ENCODE measurements at places on chromosomes 7 and 10. TPM values are rescaled to one million over a fixed set of nuclear protein-coding genes. Genes with fewer than 3 reads are reported as not detected.

FKBP6 gene
- total RNA-seq = 0.13 TPM

TBC1D12 gene
- 13.1 TPM for total RNA-seq

AFAP1L2 gene
- total RNA-seq = 24.0 TPM

TBXAS1 gene
- total RNA-seq = 33.6 TPM

CDK14 gene
- total RNA-seq = 33.9 TPM

DDIT4 gene
- 292 TPM for total RNA-seq

PRKG1 gene
- total RNA-seq = 14.8 TPM

PIK3CG gene
- 8.6 TPM for total RNA-seq

WDFY4 gene
- 13.3 TPM for total RNA-seq

MLXIPL gene
- 26.2 TPM for total RNA-seq

AKR1C1 gene
- total RNA-seq = 61.7 TPM

STEAP1B gene
- total RNA-seq = 0.79 TPM

ATOH7 gene
- total RNA-seq = 0.16 TPM

DNA sequence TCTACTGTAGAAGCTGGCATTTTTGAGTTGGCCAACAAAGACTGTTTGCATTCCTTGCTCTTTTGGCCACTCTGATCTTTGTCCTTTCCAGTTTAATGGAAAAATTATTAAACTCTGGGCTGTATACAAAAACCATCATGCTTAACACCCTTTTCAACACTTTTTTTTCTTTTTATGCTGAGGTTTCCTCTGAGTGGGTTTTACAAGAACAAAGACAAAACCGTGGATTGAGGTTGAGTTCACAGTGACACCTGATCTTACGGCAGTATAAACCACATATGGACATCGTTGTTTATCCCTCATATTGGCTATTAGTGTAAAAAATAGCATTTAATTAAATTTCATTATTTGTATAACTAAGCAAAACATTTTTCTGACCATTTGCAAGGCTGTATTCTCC lies 21.8 kb downstream of the MGAM start:
- H3K36me3 ChIP-seq = peaks cover 11% of the 10 kb centered on the region
- DNase-seq = no peak
- no peak overlapping the region for H3K27ac ChIP-seq
- H3K4me3 ChIP-seq = no peak overlapping the region

GRCh38 chr7:101170617-101171441 lies 5.5 kb upstream of the VGF start:
- no peaks in the 10 kb centered on the region for H3K4me1 ChIP-seq
- H3K4me3 ChIP-seq = no peak overlapping the region
- no peak for DNase-seq

- no peak overlapping the region for H3K27ac ChIP-seq
- H3K4me3 ChIP-seq = no peak overlapping the region
- DNase-seq = no peak
- no peaks in the 10 kb centered on the region for H3K4me1 ChIP-seq
Measured at GRCh38 chr7:139043823-139044812, 8.3 kb upstream of the ZC3HAV1L start.

GRCh38 chr7:13737563-13737962 lies 251.9 kb downstream of the ETV1 start:
- no peak for DNase-seq
- H3K27ac ChIP-seq = no peak overlapping the region
- no peak overlapping the region for H3K4me3 ChIP-seq
- H3K4me1 ChIP-seq = no peaks in the 10 kb centered on the region
- H3K36me3 ChIP-seq = no peaks in the 10 kb centered on the region

DNA sequence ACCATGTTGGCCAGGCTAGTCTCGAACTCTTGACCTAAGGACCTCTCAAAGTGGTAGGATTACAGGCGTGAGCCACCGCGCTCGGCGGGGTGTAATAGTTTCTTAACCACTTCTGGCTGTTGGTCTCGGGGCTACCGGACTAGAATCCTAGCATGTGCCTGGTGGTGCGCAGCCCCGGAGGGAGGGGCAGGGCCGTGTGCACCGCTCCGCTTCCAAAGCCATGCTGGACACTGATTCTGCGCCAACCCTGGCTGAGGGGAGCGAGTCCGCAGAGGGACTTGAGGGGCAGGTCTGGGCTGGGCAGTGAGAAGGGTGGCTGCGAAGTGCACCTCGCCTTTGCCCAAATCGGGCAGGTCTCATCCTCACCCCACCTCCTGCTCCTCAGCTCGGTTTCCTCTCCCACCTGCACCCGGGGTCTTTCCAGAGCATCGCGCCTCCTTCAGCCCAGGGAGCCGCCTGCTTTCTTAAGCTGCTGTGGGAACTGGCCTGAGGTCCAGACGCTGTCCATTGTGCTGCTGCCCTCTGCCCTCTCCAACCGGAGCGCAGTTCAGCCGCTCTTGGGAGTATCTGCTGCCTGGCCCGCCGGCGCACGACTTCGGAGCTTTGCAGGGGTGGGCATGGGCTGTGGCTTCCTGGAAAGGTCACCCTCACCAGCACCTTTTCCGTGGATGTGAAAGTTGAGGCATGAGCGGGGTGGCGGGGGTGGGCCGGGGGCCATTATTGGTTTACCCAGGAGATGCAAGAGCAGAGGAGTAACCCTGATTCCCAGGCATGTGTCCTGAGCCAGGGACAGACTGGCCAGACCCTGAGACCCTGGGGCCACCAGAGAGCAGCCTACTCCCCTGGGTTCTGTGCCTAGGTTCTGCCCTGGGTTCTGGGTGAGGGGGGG lies 422.6 kb upstream of the NUPR2 start:
- H3K4me1 ChIP-seq = no peaks in the 10 kb centered on the region
- H3K4me3 ChIP-seq = no peak overlapping the region
- no peaks in the 10 kb centered on the region for H3K27me3 ChIP-seq
- DNase-seq = no peak
- no peaks in the 10 kb centered on the region for H3K36me3 ChIP-seq

- no peak overlapping the region for H3K27ac ChIP-seq
- no peaks in the 10 kb centered on the region for H3K36me3 ChIP-seq
- H3K27me3 ChIP-seq = no peaks in the 10 kb centered on the region
- H3K4me3 ChIP-seq = no peak overlapping the region
- DNase-seq = no peak
- no peaks in the 10 kb centered on the region for H3K4me1 ChIP-seq
Measured at GRCh38 chr10:125773687-125774543, 1.7 kb downstream of the MMP21 start.

DNA sequence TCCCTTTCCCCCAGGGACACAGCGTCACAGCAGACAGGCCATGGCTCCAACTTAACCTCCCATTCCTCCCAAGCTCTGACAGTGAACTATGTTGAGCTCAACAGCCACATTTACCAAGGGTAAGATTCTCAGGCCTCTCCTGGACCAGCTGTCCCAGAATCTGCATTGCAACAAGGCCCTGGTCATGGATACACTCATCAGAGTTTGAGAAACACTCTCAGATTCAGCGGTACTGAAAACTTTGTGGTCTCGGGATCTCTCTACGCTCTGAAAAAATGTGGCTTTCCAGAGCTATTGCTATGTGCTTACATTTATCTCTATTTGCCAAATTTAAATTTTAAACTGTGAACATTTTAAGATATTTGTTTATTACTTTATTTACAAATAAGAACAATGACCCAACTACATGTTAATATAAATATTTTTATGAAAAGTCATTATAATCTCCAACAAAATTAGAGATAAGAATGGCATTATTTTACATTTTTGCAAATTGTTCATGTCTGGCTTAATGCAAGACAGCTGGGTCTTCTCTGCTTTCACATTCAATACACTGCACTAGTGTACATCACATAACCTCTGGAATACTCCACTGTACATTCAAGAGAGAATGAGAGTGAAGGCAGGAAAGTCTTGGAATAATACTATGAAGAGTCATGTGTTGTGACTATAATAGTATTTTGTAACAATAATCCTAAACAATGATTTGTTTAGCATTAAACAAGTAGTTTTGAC lies 190.9 kb upstream of the PITRM1 start:
- H3K4me3 ChIP-seq = no peak overlapping the region
- no peak overlapping the region for H3K27ac ChIP-seq
- no peaks in the 10 kb centered on the region for H3K27me3 ChIP-seq
- H3K4me1 ChIP-seq = no peaks in the 10 kb centered on the region
- peak; percentile 54 for DNase-seq

DNA sequence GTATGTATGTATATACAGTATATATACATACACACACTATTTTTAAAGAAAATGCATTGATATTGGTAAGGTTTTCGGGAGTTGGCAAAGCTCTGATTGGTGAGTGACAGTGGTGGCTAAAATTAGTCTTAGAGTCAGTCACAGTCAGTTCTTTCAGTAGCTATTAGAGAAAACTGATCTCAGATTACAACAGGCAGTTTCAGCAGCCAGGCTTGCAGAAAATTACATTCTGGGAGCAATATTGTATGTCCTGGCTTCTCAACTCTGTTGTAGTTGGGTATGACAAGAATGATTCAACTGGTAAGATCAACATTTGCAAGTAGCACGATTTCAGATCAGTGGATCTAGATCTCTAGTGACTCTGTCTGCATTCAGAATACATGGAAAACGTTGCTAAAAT lies 897.9 kb upstream of the AUTS2 start:
- no peaks in the 10 kb centered on the region for H3K36me3 ChIP-seq
- DNase-seq = no peak
- no peak overlapping the region for H3K4me3 ChIP-seq
- H3K27ac ChIP-seq = no peak overlapping the region

- no peak overlapping the region for H3K4me3 ChIP-seq
- H3K36me3 ChIP-seq = peaks cover 15% of the 10 kb centered on the region
- H3K27me3 ChIP-seq = no peaks in the 10 kb centered on the region
Measured at GRCh38 chr7:100863406-100863950, 3.7 kb upstream of the TRIP6 start.

DNA sequence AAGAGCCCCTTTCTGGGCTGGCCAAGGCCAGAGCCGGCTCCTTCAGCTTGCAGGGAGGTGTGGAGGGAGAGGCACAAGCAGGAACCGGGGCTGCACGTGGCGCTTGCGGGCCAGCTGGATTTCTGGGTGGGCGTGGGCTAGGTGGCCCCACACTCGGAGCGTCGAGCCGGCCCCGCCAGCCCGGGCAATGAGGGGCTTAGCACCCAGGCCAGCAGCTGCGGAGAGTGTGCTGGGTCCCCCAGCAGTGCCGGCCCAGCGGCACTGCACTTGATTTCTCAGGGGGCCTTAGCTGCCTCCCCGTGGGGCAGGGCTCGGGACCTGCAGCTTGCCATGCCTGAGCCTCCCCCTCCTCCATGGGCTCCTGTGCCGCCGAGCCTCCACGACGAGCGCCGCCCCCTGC lies 48.1 kb downstream of the SH2D4B start:
- no peaks in the 10 kb centered on the region for H3K4me1 ChIP-seq
- no peaks in the 10 kb centered on the region for H3K36me3 ChIP-seq
- no peak overlapping the region for H3K27ac ChIP-seq

GRCh38 chr7:111012799-111013675 lies 77.9 kb upstream of the LRRN3 start:
- no peak overlapping the region for H3K4me3 ChIP-seq
- no peaks in the 10 kb centered on the region for H3K4me1 ChIP-seq
- no peak for DNase-seq

DNA sequence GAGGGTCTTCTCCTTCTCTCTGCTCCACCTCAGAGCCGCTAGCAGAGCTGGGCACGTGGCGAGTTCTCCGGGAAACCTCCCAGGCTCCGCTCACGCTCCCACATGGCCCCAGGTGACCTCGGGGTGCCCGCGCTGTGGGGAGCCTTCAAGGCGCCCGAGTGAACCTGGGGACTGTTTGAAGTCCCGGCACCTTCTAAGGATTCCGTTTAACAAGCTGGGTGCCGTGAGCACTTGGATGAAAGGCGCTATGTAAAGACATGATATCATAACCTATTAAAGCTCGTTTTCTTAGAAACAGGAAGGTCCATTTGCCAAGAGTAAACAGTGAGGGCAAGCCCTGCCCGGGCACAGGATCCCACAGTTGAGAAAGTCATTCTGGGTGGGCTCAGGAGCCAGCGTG lies 15.8 kb upstream of the MYL10 start:
- no peaks in the 10 kb centered on the region for H3K36me3 ChIP-seq
- no peaks in the 10 kb centered on the region for H3K27me3 ChIP-seq

DNA sequence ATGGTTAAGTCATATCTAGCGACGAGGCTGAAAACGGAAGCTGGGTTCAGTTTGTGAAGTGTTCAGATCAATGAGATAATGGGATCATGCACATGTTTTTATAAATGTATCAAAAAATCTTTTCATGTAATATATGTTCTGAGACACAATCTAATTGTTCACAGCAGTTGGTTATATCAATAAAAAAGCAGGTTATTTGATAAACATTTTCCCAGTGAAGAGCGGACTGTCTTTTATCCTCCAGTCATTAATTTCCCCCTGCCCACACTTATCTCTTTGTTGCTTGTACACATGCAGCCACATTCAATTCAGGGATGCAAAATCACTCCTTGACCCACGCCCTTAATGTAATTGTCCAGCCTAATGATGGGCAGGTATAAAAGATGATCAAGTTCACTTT lies 563.1 kb downstream of the INHBA start:
- DNase-seq = no peak
- H3K4me1 ChIP-seq = no peaks in the 10 kb centered on the region
- no peak overlapping the region for H3K27ac ChIP-seq

- H3K4me1 ChIP-seq = no peaks in the 10 kb centered on the region
- DNase-seq = no peak
- H3K27me3 ChIP-seq = no peaks in the 10 kb centered on the region
- H3K36me3 ChIP-seq = no peaks in the 10 kb centered on the region
- no peak overlapping the region for H3K4me3 ChIP-seq
- no peak overlapping the region for H3K27ac ChIP-seq
Measured at GRCh38 chr7:155834486-155835048, 22.3 kb upstream of the SHH start.

DNA sequence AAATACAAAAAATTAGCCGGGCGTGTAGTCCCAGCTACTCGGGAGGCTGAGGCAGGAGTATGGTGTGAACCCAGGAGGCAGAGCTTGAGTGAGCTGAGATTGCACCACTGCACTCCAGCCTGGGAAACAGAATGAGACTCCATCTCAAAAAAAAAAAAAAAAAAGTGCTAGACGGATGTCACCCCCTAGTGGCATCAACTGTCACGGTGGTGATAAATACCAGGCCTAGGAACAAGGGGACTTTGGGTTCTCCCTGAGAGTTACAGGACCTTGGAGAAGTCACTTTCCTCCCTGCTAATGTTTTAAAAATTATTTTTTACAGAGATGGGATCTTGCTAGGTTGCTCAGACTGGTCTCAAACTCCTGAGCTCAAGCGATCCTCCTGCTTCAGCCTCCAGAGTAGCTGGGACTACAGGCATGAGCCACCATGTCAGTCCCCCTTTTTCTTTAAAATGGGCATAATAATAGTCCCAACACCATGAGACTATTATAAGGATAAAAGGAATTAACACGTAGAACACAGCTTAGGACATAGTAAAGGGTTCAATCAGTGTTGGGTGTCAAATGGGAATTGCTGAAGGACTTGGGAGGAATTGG lies 2.6 kb upstream of the TMEM130 start:
- H3K27ac ChIP-seq = no peak overlapping the region
- no peaks in the 10 kb centered on the region for H3K4me1 ChIP-seq
- no peak overlapping the region for H3K4me3 ChIP-seq
- H3K36me3 ChIP-seq = no peaks in the 10 kb centered on the region
- peaks cover 5% of the 10 kb centered on the region for H3K27me3 ChIP-seq
- no peak for DNase-seq

GRCh38 chr7:435630-436366 lies 83.8 kb downstream of the PDGFA start:
- no peak overlapping the region for H3K27ac ChIP-seq
- H3K4me3 ChIP-seq = no peak overlapping the region
- peaks cover 2% of the 10 kb centered on the region for H3K27me3 ChIP-seq
- no peaks in the 10 kb centered on the region for H3K36me3 ChIP-seq
